Kidney (tissue), 22 donors: ENCODE measurements at places on chromosomes 7 and 10. TPM values are rescaled to one million over a fixed set of nuclear protein-coding genes. Genes with fewer than 3 reads are reported as not detected.

DNA sequence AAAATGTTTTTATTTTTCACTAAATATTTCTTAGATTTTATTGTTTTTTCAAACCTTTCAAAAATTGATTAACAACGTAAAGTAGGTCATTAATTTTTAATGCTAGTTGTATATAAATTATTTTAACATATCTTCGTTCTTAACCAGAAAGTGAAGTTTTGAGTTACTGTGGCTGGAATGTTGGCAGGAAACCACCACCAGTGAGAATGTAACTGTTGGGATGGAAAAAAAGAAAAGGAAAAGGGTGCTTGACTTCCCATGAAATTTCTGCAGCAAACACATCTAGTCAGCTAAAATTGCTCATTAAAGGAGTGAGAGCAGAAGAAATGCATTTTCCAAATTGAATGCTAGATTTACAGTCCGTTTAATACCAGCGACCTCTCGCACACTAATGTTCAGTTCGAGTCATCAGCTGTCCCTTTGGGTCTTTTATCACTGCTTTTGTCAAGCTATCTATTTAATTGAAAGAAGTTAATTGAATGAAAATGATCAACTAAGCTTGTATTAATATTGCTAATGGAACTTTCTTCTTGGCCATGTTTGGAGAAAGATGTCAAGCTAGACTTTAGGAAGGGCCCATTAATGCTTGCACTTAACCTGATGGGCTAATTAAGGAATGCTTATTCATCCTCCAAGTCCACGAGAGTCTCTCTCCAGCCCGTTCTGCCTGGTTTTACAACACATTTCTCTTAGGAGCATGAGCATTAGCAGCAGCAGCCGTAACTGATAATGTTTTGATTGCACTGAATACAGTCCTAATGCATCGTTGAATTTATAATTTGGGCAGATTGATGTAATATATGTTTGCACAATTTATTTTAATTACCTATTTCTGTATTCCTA, 70.1 kb downstream of the UBE3C start:
- no peak for DNase-seq

DNA sequence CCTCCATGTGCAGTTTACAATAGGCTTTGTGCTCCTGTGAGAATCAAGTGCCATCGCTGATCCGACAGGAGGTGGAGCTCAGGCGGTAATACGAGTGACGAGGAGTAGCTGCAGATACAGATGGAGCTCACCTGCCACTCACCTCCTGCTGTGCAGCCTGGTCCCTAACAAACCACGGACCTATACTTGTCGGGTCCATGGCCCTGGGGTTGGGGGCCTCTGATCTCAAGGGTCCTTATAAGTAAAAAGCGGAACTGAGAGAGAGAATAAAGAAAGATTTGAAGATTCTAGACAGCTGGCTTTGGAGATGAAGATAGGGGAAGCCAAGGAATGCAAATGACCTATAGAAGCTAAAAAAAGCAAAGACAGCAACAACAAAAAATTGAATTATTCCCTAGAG, 130.6 kb downstream of the PLXDC2 start:
- DNase-seq: no peak

GRCh38 chr7:81094952-81095351, 176.1 kb upstream of the SEMA3C start:
- no peak for DNase-seq

- no peak for DNase-seq
Observed at GRCh38 chr10:32692174-32692573, 246.2 kb downstream of the CCDC7 start.

DNA sequence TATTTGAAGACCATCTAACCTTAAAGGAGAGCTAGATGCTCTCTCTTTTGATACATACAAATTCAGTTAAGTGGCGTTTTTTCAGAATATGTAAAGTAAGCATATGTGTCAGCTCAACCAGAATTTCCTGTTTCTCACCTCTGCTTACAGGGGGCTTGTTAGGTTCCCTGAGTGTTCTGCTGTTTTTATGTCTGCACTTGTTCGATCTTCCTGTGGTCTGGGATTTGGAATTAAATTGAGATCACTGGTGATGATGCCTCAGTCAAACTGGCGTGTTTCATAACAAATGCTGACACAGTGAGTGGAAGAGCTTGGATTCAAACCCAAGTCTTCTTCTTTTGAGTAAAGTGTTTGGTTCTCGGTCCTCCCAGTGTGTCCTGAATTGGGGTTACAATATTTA, 348.3 kb upstream of the AKR1E2 start:
- no peak for DNase-seq

- DNase-seq: no peak
Observed at GRCh38 chr10:93379731-93380575, 102.2 kb downstream of the MYOF start.

DNA sequence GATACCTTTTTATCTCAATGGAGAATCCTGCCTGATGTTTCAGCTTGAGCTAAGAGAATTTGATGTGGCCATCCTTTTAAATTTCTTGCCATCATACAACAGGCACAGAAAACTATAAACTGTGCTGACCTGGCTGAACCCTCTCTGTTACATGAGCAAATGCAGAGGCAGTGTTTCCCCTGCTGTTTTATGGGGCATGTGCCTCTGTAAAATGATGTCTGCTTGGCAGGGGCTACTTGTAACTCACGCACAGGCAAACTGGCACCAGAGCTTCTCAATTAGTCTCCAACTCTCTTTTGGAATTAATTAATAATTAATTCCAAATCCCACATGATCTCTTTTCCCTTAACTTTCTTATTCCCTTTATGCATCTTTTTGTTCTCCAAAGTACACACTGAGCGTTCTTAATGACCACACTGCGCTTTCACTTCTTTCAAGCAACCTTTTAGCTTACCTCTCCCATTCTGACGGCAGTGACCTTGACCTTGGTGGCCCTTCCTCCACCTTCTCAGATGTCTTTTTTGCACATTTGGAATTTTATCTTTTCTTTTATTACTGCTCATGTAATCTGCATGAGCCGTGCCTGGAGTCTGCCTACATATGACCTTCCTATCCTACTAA, 334.0 kb downstream of the PLXNA4 start:
- peak; percentile 47 for DNase-seq

DNA sequence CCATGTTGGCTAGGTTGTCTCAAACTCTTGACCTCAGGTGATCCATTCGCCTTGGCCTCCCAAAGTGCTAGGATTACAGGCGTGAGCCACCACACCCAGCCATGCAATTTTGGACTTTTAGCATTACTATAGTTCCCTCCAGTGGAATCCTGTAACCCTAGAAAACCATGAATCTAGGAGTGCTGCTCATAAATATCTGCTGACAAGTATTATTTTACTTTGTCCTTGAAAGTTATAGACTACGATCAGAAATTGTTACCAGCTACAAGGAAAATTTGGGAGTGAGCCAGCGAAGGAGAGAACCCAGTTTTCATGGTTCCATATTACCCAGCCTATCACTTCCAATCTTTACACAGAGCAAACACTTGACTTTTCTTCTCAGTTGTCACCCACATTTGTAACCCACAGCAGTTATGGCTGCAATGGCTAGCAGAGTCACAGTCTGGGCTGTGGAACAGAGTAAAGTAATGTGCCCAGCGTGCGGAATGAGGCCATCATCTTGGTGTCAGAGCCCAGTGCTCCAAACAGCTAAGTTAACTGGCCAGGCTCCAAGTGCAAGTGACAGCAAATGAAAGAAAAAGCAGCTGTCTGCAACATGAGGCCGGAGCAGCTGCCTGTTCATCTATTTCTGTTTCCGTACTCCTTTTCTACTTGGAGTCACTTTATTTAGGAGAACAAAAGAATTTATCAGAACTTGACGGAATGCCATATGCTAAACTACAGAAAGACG, 29.9 kb downstream of the ZC3HC1 start:
- DNase-seq: no peak

DNA sequence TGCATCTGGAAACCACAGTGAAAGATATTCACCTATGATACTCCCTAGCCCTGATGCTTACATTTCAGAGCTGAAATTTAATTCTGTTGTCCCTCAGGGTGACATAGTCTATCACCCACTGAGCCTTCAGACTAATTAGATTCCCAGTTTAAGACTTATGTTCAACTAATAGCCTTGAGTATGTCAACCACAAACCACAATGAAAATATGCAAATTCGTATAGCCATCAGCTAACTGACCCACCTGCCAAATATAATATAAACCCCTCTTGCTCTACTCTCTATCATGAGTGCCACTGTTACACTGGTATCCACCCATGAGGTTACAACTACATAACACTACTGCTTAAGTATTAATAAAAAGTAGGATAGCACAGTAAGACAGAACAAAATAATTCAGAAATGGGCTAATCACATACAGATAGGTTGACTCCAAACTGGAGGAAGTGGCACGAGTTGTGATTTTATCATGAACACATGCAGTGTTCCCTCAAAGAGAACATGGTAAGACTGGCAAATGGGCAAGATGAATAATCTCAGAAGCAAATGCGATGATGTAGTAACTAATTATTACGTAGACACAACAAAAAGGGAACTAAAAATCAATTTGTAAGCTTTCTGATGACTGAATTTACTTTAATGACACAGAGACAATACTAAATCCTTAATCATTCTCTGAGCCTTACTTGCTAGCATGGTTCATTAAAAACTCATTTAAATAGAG, 290.6 kb downstream of the PARD3 start:
- DNase-seq: no peak

- no peak for DNase-seq
Observed at GRCh38 chr7:119522263-119522662, 750.7 kb upstream of the KCND2 start.

DNA sequence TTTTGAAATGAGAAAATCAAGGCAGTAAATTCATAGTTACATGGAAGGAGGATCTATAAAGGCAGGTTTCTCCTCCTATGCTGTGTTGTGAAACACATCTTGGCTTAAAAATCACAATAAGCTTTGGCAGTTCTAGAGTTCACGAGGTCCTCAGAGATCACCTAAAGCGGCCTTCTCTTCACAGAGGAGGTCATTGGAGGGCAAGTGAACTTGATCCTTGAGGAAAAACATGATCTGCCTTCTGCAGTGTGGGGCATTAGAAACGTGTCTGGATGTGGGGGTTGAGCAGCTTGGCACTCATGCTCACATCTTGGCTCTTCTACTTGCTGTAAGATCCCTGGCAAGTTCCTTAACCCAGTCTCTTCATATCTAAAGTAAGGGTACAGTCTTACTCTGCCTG, 96.1 kb upstream of the BMPER start:
- DNase-seq: no peak

DNA sequence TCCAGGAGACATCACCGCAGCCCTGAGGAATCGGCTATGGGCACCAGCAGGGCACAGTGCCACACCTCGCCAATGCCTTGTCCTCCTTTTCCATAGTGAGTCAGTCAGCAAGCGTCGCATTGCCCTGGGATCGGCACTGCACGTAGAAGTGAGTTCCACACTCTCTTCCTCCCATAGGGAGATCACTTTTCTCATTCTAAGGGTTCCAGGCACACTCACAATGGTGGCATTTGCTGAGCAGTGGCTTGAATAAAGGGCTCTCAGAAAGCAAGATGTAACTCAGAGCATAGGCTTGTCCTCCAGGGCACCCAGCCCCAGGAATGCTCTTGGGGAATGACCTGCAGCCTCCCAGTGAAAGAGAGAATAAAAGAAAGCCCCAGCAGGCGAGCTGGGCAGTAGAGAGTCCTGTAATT, 1.1 kb upstream of the VIM start:
- no peak for DNase-seq

DNA sequence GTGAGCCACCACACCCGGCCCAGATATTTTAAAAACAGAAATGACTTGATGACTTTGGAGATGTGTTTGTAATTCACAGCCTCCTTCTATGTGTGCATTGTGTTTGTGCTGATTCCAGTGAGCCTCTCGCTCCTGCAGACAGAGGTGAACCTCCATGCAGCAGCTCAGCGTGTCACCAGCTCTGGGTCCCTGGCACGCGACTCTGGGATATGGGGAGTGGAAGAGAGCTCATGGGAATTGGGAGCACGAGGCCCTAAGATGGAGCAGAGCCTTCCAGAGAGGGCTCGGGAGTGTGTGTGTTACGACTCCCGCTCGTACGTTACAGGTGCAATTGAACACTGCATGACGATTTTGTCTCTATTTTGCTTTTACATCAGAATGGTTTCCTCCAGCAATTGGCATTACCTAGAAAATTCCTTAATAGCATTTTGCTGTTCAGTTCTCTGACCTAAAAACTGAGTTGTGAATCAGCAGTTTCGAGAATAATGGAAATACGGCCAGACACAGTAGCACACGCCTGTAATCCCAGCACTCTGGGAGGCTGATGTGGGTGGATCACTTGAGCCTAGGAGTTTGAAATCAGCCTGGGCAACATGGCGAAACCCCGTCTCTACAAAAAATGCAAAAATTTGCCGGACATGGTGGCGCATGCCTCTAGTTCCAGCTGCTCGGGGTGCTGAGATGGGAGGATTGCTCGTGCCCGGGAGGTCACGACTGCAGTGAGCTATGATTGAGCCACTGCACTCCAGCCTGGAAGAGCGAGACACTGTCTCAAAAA, 204.6 kb downstream of the CUX1 start:
- DNase-seq: peak; percentile 37

TIMM23 gene
- polyA plus RNA-seq: 107 TPM
